ENCODE measurements at places on chromosomes 3 and 15.

- DNase-seq, result no peak
Observed at GRCh38 chr3:69983546-69984265, 15.8 kb upstream of the SAMMSON start.

DNA sequence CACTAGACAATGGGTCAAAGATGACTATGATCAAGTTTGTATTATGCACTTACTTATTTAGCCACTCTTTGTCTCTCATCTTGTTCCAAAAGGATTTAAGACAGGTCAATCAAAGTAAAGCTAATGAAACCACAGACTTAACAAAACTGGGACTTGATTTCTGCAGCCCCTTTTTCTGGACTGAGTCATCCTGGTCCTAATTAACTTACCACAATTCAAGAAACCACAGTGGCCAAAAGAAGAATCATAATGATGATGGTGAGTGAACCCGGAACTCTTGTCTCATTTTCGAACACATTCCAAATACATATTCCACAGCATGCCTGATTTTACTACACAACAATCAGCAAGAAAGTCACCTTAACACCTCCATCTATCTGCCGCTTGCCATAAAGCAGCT, 1333.0 kb downstream of the ROBO1 start:
- DNase-seq, result no peak

DNA sequence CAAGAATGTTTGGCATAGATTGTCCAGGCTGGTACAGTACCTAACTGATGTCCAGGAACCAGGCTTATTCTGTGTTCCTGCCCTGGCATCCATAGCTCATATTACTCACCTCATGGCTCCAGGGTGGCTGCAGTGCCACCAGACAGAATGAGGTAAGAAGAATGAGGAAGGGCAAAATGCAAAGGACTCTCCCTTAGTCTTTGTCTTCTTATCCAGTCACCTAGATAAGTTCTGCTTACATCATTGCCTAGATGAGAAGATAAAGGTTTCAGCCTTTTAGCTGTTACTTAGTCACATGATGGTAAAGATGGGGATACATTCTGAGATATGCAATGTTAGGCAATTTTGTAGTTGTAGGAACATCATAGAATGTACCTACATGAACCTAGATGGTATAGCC, 45.8 kb downstream of the CHP1 start:
- DNase-seq, result no peak

DNA sequence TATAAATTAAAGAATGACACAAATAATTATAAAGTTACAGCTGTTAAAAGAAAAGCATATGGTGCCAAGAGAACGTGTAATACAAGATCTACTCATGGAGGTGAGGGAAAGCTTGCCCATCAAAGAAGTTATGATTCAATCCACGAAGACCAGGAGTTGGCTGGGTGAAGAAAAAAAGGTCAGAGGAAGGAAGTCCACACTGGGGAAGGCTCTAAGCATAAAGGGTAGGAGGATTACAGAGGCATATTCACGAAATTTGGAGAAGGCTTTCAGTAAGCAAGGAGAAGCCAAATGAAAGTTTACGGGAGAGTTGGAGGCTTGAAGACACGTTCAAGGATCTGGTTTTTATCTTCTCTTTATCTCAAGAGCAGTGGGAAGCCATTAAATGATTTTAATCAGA, 1.8 kb upstream of the TGFBR2 start:
- DNase-seq, result no peak

GRCh38 chr3:106255870-106256248, 387.0 kb upstream of the CBLB start:
- DNase-seq, result no peak

GRCh38 chr15:48946840-48947187, 16.9 kb downstream of the SHC4 start:
- no peak for DNase-seq

DNA sequence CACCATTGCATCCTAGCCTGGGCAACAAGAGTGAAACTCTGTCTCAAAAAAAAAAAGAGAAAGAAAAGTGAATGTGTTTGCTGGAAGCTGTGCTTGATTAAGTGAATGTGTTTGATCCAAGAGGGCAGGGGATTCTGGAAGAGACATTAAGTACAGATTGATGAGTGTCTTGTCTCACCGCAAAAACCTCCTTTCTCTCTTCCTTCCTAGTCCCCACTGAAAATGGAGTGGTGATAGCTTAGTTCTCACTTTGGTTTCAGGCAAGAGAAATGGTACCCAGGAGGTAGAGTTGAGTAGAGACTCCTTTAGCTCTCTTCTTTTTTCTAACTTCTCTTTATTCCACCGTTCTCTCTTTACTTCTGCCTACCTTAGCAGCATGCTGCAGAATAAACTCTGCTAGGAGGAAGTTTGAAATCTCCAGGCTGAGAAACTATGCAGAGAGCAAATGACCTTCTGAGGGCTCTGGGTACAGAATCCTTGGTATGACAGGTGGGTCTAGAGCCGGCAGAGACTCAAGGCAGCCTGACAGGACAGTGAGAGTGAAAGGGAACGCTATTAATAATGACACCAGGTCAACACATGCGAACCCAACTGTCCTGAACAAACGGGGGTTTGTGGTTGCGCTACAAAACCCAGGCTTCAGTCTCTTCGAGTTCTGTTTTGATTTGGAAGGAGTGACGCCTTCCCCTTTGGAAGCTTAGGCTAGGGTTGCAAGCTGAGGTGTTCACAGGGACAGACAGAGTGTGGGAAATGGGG, 74.9 kb downstream of the SMAD3 start:
- DNase-seq, result peak; percentile 17

DNA sequence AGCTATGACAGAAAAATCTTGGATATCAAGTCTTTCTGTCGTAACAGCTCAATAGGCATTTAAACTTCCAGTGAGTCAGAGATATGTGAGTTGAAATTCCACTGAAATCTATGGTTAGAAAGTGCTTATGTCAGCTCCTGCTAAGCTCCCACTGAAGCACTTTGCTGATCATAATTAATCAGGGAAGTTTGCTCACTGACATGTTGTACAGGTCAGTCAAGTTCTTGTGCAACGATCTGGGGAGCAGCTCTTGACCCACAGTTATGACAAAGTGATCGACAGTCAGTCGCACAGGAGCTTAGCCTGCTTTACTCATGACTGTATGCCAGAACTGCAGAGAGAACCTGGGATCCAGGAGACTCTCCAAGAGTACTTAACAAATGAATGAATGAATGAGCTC, 453.5 kb downstream of the SOX2 start:
- no peak for DNase-seq

- no peak for DNase-seq
Observed at GRCh38 chr15:63186065-63186464, 3.3 kb upstream of the RAB8B start.

- DNase-seq, result no peak
Observed at GRCh38 chr15:81950841-81951414, 94.9 kb downstream of the MEX3B start.

DNA sequence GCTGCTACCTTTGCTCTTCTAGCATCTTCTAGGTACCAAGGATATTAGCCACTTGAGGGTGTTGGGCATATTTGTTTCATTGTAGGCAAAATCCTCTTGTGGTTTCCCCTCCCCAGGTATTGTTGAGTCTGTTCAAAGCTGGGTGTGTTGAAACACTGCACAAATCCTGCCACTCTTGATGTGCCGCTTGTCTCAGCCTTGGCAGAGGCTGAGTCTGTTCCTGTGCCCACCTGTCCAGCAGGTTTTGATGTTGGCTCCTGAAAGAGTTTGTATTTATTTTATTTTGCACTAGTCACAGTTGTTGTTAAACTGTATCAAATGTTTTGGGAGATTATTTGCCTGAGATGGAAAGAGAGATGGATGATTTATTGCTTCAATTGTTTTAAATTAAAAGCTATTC, 136.2 kb downstream of the USP13 start:
- no peak for DNase-seq
